CD4-positive, alpha-beta T cell treated with Interferon gamma for 1 hour (primary cell): ENCODE measurements at places on chromosomes 2 and 18.

DNA sequence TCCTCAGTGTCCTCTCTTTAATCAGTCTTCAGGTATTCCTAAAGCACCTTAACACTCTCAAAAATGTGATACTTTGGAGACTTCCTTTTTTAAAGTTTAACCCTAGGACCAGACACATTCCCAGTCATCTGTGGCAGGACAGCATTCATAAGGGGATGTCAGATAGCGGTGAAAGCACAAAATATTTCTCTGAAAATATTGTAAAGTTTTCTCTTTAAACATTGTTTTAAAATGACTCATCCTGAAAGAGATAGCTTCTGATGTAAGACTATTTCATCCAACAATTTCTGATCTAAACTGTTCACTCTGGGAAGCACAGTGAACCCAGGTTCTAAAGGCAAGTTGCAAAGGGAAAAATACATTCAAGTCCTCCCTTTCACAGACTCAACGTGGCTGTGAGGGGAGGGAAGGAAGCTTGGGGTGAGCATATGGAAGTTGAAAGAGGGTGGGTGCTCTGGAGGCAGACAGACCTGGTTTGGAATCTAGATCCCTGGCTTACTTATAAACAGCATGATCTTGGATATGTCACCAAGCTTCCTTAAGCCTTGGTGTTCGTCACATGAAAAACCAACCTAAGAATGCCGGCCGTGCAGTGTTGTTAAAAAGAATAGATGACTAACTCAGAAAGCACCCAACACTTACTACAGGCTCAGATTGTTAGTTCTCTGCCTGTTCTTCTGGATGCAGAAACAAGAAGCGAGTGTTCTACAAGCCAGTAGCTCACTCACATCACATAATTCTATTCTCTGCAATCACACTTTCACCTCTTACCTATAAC is 12.1 kb downstream of the GALNT14 start:
- no peak for DNase-seq

- DNase-seq, result no peak
These were observed 436.3 kb upstream of the CHST9 start for GRCh38 chr18:27621236-27621890.

- DNase-seq, result no peak
These were observed 1.9 kb downstream of the ZDBF2 start for GRCh38 chr2:206276169-206276942.

DNA sequence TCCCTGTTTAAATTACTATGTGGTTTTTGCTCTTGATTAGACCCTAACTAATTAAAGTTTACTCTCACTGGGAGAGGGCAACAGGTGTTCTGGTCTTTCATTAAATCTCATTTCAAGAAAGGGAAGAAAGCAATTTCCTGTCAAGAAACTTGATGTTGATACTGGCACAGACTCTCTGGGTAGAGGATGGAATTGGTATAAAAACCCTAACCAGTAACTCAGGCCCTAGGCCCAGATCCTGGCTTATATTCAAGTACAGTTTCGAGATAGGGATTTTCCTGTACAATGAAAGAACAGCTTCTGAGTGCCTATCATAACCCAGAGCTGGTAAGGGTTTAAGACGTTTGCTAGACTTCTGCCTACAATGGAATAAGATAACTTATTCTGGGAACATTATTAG is 61.6 kb upstream of the ACYP2 start:
- DNase-seq, result no peak

DNA sequence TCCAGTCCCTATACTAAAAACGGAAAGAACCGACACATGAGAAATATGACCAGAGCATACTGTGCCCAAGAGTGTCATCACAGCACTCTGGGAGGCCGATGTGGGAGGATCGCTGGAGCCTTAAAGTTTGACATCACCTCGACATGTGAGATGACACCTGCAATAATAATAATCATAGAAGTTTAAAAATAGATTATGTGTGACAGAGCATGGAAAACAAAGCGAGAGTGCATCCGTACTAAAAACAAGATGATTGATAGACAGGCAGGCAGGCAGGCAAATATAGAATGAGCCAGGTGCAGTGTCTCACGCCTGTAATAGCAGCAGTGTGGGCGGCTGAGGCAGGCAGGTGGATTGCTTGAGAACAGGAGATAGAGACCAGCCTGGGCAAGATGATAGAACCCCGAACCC is 114.8 kb upstream of the ANKRD30BL start:
- no peak for DNase-seq

DNA sequence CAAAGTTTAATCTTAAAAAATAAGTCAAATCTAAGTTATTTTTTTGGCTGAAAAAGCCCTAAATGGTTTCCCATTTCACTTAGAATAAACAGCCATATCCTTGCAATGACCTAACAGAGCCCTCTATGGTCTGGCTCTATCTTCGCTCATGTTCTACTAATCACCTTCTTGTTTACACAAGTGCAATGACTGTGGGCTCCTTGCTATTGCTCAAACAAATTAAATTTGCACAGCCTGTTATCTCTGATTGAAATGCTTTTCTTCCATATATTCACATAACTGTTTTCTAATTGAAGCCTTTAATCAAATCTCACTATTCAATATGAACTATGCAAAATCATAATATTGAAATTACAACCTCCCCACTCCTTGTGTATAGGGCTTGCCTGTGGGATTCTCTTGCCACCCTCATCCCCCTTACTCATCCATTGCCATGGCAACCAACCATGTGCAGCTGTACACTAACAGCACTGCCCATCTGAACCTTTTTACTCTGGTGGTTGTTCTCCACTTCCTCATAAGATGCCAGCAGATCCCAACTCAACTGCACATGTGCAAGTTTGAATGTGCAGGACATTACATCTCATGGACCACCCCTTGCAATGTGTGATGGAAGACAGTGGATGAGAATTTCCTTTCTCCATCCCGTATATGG is 1083.2 kb downstream of the SOCS6 start:
- no peak for DNase-seq

DNA sequence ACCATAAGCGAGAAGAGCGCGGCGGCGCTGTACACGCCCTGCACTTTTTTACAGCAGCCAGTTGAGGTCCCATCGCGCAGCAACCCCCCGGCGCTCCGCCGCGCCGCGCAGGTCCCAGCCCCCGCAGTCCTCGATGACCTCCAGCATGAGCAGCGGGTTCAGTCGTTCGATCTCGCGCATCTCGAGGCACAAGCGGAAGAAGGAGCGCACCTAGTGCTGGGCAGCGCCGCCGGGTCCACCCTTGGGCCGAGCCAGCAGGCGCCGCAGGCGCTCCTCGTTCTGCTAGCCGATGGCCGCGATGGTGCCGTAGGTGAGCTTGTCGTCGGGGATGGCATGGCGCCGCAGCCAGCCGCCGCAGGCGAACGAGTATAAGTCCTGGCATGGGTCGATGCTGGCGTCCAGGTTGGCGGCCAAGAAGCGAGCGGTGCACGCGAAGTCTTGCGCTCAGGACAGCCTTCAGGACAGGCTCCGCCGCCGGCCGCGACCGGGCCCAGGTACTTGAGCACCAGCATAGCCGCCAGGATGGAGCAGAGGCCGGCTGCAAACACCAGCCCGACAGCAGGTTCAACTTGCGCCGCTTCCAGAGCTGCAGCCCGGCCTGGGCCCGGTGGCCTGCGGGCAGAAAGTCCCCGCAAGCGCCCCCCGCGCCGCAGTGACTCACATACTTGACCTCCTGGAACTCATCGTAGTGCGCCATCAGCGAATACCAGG is 8.3 kb downstream of the ALPP start:
- no peak for DNase-seq

DNA sequence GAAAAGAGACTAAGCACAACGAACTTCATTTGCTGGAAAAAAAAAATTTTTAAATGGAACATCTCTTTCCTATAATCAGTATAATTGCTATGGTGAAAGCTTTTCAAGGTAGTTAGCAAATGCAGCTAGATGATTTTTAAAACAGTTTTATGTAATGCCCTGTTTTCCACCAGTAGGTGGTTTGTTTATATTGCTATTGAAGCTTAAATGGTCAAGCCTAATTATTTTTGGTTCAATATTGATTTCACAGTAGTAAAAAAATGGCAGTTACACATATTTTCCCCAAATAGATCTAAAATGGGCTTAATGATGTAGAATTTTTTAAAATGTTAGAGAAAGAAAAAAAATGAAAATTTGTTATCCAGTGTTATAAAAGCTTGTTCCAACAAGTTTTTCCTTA is 70.2 kb downstream of the CDH19 start:
- no peak for DNase-seq

- DNase-seq, result no peak
These were observed 60.7 kb upstream of the ITGA6 start for GRCh38 chr2:172366596-172367150.

DNA sequence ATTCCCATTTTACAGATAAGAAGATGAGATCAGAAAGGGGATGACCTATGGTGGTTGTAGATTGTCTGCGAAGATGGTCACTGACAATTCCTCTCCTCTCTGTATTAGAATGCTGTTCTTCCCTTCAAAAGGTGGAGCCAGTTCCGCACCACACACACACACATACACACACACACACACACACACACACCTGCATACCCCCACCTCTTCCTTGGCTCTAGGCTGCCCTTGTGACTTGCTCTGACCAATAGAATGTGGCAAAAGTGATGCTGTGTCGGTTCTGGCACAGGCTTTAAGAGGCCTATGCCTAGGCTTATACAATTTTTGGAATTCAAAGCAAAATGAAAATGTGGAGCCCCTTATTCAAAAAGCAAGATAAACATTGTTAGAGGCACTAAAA is 88.0 kb downstream of the ZFP36L2 start:
- DNase-seq, result no peak

GRCh38 chr2:241555711-241556110 is 2.8 kb upstream of the BOK start:
- DNase-seq, result no peak

DNA sequence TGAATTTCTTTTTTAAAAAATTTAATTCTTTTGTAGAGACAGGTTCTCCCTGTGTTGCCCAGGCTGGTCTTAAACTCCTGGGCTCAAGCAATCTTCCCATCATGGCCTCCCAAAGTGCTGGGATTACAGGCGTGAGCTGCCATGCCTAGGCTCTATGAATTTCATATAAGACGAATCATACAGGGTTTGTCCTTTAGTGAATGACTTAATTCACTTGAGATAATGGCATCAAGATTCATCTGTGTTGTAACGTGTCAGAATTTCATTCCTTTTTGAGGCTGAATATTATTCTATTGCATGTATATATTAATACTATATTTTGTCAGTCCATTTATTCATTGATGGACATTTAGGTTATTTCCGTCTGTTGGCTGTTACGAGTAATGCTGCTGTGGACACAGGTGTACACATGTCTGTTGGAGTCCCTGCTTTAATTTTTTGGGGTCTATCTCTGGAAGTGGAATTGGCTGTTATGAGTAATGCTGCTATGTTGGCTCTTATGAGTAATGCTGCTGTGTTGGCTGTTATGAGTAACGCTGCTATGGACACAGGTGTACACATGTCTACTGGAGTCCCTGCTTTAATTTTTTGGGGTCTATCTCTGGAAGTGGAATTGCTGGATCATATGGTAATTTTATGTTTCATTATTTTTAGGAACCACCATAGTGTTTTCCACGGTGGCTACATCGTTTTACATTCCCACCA is 210.6 kb downstream of the CAMKMT start:
- no peak for DNase-seq

- no peak for DNase-seq
These were observed 684 bp upstream of the ZCCHC2 start for GRCh38 chr18:62522178-62522503.

DNA sequence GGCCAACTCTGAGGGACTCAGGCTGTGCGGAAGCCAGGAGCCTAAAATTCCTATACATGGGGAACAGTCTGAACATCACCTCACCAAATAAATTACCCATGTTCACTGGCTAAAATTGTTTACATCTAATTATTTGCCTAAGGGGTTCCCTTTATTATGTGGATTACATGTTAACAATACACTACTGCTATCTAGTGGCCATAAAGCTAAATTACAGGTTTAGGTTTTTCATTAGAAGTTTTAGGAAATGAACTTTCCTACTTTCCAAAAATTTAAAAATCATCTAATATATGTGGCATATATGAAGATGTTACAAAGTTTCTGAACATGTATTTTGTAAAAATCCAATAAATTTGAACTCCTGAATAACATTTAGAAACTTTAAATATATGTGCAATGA is 40.3 kb downstream of the PLA2R1 start:
- no peak for DNase-seq

DNA sequence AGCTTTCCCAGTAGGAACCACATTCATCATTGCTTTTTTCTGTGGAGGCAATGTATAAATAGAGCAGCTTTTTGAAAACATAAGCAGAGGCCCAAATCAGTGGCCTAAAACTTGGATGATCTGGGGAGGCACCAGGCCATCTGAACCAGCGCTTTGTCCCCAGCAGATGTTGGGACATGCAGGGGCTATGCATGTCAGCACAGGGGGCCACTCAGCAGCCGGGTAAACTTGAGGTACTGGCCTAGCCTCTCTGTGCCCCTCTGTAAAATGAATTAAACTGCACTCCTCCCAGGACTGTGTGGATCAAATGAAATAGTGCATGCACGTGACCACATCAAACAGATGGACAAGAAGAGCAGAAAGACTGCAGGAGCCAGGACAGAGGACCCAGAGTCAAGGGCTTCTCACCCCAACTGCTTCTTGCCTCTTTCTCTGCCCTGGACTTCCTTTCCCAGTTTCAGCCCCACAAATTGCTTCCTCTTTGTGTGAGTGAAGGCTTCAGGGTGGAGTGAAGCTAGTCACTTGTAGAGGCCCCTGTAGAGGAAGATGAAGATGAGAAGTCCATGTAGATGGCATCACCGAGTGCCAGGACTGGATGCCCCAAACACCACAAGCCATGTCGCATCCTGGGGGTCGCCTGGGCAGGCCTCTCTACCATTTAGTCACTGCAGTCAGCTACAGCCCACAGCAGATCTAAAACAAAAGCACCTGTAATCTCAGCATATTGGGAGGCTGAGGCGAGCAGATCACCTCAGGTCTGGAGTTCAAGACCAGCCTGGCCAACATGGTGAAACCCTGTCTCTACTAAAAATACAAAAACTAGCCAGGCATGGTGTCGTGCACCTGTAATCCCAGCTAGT is 53.2 kb downstream of the IMPA2 start:
- DNase-seq, result no peak

- DNase-seq, result no peak
These were observed 278.3 kb downstream of the NAPG start for GRCh38 chr18:10804126-10804525.

DNA sequence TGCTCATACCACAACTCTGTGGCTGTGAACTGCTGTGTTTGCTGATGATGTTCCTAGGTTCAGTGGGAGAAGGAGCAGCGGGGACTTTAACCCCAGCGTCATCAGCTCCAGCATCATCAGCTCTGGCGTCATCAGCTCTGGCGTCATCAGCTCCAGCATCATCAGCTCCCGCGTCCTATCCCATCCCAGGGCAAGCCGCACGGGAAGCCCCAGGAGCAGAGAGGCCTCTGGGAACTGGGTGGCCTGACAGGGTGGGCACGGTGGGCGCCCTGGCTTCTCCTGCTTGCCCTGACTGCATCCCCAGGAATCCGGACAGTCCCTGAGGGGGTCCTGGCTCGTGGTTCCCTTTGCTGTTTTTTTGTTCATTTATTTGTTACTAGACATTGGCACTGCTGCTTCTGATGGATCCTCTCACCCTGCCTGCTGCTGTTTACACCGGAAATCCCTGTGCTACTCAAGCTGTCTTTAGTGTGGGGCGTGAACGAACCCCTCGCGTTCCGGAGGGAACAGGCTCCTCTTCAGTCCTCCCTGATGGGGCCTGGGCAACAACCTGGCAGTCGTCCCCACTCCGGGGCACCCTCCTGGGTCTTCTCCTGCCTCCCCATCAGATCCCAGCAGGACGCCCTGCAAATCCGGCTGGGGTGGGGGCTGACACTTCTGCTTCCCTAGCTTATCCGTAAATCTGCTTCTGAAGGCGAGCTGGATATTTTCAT is 67.1 kb upstream of the PXDN start:
- no peak for DNase-seq
